ENCODE measurements at places on chromosomes 16 and 17. TPM values are rescaled to one million over a fixed set of nuclear protein-coding genes. Genes with fewer than 3 reads are reported as not detected.
A peak's percentile ranks its signal among the peaks of the same experiment; 100 is the strongest.

DNA sequence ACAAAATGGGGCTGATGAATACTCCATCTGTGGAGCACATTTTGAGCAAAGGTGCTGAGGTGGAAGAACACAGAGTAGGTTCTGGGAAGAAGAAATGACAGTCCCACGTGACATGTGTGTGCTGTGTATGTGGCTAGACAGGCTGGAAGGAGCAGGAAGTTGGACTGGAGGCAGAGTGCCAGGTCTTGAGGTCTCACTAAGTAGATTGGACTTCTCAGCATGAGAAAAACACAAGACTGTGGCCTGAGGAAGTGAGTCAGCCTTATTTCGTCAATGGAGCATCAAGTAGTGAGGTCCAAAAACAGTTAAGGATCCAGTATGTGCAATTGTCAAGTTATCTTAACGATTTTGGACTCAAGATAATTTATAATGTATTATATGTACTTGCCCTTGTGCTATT, 736.5 kb downstream of the KCNJ2 start:
- DNase-seq: peak; percentile 80

GRCh38 chr17:18950346-18950745, 1.6 kb upstream of the SLC5A10 start:
- DNase-seq: no peak

DNA sequence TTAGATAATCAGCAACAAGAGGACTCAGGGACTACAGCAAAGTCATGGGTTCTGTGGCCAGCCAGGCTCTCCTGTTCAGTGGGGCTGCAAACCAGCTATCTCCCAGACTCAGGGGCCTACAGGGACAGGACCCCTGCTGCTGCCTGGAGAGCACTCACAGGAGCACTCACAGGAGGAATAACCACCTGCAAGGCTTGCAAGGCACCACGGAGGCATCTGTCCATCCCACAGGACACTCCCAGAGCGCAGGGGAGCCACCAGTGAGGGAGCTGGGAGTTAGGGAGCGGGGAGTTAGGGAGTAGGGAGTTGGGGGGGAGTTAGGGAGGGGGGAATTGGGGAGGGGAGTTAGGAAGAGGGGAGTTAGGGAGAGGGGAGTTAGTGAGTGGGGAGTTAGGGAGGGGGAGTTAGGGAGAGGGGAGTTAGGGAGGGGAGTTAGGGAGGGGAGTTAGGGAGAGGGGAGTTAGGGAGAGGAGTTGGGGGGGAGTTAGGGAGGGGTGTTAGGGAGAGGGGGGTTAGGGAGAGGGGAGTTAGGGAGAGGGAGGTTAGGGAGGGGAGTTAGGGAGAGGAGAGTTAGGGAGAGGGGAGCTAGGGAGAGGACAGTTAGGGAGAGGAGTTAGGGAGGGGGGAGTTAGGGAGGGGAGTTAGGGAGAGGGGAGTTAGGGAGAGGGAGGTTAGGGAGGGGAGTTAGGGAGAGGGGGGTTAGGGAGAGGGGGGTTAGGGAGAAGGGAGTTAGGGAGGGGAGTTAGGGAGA, 5.7 kb downstream of the CANT1 start:
- peak; percentile 64 for DNase-seq

GRCh38 chr16:3235856-3236669, 1.1 kb upstream of the ZNF200 start:
- peak; percentile 86 for DNase-seq

CMTM1 gene
- total RNA-seq: 1.7 TPM

DNA sequence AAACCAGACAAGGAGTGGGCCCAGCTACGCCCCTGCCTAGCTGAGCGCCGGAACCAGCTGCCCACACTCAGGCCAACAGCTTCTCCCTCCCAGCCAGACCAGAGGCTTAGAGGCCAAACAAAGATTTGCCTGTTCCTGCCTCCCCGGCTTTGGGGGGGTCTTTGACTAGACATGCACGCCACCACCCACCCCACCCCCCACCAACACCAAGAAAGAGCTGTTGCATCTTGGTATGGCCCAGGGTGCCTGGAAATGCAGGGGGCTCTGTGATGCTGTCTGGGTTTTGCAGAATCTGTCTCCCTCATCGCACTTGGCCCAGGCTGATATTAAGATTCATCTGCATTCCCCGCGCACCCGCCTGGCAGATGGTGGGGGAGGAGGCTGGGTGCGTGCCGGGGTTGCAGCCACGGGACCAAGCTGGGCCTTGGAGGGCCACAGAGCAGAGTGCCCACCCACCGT, 1.3 kb upstream of the NXPH3 start:
- no peak for DNase-seq

DNA sequence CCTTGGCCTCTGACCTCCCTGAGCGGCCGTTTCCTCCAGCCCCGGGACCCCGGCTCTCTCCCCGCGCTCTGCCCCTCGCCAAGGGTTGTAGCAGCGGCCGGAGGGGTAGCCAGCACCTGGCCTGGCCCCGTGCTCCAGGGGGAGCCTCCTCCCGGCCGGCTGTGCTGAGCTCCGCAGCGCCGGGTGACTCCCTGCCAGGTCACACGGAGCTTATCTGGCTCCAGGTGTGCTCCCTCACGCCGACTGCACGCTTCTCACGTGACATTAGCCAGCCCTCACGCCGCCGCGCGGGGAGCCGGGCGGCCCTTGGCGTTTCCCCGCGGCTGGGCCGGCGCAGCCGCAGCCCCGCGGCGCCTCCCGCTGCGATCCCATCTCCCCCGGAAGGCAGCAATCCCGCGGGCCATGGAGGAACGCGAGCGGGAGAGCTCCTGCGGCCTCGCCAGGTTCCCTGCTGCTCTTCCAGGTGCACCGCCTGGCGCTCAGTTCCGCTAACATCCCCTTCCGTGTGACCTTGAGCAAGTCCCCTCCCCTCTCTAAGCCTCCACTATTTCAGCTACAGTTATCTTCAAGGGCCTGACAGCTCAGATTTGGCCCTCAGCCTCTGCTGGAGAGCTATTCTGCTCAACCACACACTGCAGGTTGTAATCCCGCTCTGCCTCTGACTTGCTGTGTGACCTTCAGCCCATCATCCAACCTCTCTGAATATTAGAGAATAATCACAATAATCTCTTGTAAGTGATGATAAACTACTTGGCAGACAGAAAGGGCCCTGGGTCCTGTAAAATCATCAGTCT, 3.4 kb downstream of the MYO18A start:
- no peak for DNase-seq

- no peak for DNase-seq
These were observed 70.3 kb downstream of the CMC2 start for GRCh38 chr16:80936410-80936809.

GRCh38 chr17:39461926-39462569, 762 bp downstream of the CDK12 start:
- no peak for DNase-seq

GRCh38 chr17:2207815-2208515, 95.6 kb downstream of the SMG6 start:
- DNase-seq: no peak

IKZF3 gene
- total RNA-seq: 2.8 TPM

- DNase-seq: no peak
These were observed 54.8 kb downstream of the PIMREG start for GRCh38 chr17:6498901-6499540.

BMERB1 gene
- 71.1 TPM for total RNA-seq

GRCh38 chr16:27312580-27313421, 973 bp upstream of the IL4R start:
- DNase-seq: no peak

- no peak for DNase-seq
These were observed 214.2 kb upstream of the GSE1 start for GRCh38 chr16:85398688-85399582.

- DNase-seq: no peak
These were observed 7.4 kb downstream of the KIFC3 start for GRCh38 chr16:57794849-57795430.

KNOP1 gene
- 7.6 TPM for total RNA-seq

GPRC5C gene
- total RNA-seq: 51.7 TPM

Measured in aorta (tissue), 5 donors.